ENCODE measurements at places on chromosomes 5 and 9.

DNA sequence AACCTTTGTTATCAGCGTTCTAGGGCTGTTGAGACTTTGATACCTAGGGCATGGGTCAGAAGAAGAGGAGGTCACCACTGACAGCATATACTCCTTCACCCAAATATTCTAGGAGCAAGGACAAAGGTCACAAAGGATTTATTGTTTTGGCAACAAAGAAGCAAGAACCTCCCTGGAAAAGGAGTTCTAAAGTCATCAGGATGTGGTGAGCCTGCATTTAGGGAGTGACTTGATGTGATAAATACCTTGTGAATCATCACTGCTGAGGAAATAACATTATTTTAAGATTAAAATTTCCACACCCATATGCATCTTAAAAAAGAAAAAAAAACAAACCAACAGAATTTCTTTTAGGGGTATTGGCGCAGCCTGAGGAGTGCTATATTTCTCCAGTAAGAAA is 13.9 kb downstream of the IFNA1 start:
- no peak for DNase-seq

DNA sequence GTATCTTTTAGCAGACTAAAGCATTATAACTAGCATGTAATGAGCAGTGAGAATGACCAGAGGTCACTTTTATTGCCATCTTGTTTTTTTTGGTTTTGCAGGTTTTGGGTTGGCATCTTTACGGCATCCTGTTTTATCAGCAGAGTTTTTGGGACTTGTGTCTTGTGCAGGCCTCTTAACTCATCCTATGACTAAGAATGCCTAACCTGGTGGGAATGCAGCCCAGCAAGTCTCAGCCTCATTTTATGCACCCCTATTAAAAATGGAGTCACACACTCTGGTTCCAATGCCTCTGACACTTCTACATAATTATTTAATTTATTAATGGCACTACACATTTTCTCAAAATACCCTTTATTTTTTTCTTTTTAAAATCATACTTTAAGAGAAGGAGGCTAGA is 726.5 kb upstream of the RIOK2 start:
- DNase-seq = no peak

DNA sequence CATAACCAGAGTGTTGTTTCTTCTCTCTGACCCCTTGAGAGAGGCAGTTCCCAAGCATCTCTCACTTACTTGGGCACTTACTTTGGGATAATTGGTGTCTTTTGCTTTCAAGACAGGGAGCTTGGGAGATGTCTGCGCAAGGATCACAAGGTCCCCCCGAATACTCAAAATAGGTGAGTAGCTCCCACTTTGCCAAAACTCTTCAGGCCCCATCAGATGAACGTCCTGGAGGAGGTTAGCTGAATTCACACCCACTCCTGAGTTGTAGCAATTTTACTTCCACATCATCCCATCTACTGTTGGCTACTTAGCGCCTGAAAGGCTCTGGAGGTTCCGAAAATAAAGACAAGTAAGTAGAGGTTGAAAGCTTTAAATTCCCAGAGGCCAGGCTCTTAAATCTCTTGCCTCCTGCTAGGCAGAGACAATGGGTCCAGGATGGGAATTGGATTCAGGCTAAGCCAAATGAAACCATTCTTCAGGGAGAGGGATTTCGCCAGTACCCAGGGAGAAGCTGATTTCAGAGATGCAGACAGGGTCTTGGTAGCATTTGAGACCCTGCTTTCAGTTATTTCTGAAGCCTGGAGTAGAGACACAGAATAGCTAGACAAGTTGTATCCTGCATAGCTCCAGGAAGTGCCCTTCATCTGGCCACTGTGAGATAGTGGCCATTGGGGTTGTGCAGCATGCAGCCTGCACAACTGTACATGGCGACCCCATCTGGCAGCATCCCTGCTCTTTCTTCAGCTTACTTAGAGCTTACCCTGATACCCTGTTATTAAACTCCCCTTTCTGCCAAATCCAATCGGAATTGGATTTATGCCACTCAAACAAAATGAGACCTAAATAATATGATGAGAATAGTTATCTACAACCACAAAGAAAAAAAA is 60.1 kb downstream of the BOD1 start:
- no peak for DNase-seq

DNA sequence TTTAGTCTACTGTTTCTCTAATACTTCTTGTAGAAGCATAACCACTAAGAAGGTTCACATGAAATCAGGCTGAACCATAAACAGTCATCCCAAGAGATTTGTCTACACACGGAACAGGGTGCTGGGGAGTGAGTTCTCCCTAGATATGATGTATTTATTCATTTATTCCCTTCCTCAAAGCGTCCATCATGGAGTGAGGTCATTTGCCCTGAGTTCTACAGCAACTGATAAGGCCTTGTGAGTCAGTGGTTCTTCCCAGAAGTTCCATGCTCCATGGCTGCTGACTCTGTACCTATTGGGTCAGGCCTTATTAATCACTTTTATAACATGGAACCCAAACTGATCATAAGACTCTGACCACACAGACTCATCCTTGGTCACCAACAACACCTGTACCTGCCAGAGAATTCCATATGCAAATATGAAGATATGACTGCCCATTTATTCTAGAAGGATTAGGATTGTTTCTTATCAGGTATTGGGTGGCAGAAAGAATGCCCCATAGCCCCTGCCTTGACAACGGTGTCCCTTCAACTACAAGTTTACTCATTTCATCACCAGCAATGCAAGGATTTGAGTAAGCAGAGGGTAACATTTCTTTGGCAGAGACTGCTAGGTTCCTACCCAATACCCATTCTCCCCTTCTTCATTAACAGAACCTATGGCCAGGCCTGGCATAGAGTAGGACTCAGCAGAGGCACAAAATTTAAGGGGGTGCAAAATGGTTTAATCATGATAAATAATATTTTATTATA is 118.1 kb downstream of the LHFPL2 start:
- no peak for DNase-seq

- no peak for DNase-seq
These were observed 6.4 kb upstream of the FPGS start for GRCh38 chr9:127796225-127796813.

DNA sequence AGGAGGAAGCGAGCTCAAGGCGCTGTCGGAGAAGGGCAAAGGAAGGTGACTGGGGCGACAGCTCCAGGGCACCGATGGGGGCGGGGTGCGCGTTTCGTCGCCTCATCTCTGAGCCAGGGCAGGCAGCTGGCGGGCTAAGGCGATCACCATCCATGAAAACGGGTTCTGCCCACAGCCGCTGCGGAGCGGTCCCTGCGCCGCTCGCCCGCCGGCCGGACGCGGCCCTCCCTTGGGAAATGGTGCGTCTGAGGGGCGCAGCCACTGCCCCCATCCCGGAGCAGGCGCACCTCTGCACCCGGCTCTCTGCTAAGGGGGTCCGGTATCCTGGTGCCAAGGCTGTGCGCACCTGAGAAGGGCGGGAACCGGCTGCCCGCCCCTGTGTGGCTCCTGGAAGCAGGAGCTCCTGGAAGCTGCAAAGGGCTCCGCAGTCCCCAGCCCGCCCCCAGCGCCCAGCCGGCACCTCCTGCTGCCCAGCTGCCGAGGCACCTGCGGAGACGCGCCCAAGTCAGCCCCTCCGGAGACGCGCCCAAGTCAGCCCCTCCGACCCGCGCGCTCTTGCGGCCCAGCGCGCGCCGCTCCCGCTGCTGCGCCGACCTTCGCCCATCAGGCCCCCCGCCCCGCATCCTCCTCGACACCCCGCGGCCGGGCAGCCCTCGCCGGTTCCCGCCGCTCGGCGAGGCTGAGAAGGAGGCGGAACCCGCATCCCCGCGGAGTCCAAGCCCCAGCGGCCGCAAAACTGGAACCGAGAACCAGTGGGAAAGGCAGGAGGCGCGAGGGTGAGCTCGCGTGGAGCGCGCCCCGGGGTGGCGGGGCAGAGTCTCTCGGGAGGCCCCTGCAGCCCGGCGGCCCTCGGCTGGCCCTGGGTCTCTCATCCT is 757 bp downstream of the ANKRD34B start:
- no peak for DNase-seq

GRCh38 chr9:89634995-89635742 is 30.4 kb downstream of the GADD45G start:
- no peak for DNase-seq

DNA sequence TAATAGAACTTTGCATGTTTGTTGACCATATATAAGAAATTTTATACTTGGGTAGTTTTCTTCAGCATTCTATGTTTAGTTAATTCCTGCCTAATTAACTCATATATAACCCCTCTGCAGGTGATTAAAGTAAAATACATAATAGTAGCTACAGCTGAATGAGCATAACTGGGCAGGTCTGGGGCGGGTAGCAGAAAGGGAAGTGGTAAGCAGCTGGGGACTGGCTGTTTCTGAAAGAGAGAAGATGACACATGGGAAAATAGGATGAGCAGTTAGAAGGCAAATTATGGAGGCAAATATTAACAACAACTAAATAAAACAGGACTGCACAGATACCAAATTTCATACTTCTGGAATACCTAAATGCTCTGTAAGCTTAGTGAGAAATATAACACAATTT is 128.1 kb downstream of the CPLANE1 start:
- DNase-seq = no peak

DNA sequence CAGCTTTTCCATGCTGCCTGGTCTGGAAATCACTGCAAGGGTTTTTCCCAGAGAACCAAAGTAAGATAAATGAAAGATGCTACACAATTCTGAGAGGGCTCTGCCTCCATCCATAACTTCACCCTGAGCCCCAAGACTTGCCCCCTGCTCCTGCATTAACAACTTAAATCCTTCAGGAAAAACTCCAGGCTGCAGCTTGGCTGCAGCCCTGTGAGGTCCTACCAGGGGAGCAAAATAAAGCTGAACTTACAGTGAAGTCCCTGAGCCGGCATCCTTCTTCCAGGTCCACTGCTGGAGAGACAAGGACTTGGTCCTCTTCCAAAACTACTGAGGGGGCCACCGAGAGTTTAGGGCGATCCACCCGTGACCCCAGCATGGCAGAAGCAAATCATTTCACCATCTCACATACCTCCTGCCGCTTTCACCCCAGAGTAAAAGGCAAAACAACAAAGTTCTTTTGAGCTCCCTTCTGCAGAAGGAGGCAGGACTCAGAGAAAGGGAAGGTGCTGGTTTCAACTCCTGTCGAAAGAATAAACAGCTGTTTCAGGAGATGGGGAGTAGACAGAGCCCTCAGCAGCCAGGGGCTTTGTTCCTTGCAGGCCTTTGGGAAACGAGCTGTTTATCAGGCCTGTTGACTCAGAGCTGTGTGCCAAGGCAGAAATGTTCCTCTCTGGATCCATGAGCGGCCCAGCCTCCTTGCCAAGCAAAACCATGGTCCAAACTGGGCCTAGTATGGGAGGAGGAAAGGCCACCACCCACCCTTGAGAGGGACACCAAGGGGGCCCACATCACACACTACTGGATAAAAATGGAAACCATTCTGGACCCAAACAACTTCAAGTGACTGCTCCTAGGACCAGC is 20.6 kb downstream of the GGTA1 start:
- DNase-seq = no peak

- no peak for DNase-seq
These were observed 26.2 kb upstream of the SMU1 start for GRCh38 chr9:33102551-33103210.

DNA sequence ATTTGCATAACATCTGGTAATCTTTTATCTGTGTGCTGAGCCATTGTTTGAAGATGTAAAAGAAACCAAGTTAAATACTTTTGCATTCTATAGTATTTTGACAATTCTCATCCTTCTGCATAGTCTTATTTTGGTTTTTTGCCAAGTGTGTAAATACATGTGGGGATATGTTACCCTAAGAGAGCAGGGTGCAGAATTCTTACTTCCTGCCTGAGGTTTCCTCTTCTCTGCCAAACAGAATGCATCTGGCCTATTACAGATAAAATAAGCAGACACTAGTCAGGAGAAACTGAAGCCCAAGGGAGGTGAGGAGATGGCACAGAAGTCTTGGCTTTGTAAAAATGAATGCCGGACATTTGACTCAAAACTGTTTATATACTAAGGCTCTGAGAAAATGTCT is 462.1 kb downstream of the TMEM38B start:
- DNase-seq = no peak

DNA sequence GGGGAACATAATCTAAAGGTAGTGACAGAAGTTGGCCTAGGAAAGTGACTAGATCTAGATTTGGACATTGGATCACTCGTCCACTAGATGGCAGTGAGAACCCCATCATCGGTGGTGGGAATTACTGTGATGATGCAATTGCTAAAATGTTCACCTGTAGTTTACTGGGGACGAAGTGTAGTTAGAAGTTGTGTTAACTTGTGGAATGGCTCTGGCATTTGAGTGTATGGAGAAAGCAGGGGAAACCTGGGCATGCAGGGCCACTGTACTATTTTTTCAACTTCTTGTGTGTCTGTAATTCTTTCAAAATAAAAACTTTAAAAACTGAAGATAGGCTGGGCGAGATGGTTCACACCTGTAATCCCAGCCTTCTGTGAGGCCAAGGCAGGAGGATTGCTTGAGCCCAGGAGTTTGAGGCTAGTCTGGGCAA is 75.5 kb downstream of the PHAX start:
- DNase-seq = no peak

DNA sequence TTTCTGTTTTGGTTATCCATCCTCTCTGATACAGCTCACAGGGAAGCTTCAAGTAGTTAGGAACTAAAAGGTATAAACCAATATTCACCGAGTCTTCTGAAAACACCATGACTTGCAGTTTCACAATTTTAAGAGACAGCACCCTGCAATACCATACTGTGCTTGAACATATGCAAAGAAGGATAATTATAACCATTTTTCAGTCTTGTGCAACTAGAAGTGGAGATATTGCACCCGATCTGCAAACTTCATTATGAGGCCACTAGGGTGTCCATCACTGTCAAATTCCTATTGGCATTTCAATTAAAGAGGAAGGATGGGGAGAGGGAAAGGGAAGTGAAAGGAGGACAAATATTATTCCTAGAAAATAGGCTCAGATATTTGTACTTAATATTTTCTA is 32.4 kb upstream of the CEP120 start:
- DNase-seq = no peak

- DNase-seq = no peak
These were observed 184.0 kb downstream of the GOLPH3 start for GRCh38 chr5:31990081-31990650.

DNA sequence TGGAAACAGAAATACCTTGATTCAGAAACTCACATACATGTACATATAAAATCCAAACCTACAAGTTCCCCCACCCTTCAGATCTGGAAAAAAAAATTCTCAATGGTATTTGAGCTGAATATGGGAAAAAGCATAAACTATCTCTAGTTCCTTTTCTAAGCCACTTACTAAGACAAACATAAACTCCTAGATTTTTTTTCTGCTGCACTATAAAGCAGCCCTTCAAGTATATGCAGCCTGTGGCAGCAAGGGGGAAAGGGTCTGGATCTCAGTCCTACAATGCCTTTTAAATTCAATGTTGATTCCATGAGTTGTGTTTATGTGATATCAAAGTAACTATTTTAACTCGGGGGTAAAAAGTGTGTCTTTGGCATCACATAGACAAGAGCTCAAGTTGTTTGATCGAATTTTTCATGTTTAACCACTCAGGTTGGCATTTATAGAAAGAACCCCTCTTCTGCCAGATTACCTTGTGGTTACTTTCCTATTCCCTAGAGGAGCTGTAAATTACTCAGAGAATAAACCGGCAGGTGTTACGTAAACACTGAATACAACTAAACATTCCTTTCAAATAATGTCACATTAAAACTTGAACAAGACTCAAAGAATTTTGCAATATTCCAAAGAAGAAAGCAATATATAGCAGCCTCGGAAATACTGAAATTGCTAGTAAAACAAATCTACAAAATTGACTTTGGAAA is 91.8 kb upstream of the FER start:
- no peak for DNase-seq

Data from cortex of kidney (tissue), 1 donor.